ENCODE measurements at places on chromosomes 4 and X.

DNA sequence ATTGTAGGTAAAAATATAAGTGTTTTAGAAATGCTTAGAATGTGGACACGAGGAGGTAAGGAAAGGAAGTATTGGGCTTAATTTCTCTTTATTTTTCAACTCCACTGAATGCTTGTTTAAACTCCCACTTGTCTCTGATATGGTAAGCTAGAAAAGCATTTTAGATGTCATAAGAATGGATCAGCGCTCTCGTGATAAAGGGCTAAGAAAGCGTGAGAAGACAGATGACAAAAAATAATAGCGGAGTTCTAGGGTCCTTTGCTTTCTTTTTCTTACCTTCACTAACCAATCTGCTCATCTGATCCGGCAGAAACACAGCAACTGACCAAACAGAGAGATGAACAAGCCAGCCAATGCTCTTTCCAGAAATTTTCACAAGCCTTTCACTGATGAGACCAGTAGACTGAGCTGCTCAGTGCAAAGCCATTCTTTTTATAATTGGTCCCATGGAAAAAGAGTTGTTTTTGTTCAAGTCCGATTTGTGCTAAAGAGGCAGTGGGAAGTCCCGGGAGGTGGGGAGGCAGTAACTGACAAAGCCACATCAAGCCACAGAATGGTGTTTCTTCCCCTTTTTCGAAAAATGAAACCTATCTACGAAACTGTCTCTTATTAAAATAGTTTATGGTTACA, at the start of gene TASL:
TASL (minus strand) TSS at position 405 of the 630 bp plus-strand sequence. CDS start 17,411 bp downstream, outside the sequence.
- no peak for DNase-seq

- no peak for DNase-seq
These were observed 66.6 kb downstream of the USP38 start for GRCh38 chr4:143251348-143251747.

DNA sequence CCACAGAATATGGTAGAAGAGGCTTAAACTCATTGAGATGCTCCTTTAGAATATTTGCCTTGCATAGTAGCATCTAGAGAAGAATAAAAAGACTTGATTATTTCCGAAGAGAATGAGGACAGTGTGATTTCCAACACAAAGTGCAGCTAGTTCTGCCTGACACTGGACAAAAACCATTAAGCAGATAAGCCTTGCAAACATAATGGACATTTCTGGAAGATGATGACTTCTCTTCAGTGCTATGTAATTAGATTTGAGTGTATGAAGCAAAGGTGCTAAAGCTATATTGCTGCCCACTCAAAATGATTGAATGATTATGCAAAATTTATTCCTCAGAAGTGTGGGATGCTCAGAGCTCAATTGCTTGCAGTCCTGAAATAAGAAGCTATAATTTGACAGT, 156.4 kb downstream of the VEGFC start:
- DNase-seq, result no peak

DNA sequence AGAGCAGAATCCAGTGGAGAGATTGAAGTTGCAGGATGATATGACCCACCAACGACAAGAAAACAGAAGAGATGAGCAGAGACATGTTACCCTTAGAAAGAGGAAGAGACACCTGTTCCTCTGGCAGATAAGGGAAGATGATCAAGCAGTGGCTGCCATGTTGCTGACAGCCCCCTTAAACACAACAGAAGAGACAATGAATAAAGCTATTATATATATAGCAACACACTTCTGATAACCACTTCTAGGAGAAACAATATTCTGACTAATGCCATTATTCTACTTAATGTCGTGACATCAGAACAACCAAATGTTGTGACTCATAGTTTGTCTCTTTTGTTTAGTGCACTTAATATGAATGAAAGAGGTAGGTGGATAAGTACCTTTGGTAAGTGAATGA, 44.9 kb downstream of the SH3RF1 start:
- DNase-seq, result no peak

DNA sequence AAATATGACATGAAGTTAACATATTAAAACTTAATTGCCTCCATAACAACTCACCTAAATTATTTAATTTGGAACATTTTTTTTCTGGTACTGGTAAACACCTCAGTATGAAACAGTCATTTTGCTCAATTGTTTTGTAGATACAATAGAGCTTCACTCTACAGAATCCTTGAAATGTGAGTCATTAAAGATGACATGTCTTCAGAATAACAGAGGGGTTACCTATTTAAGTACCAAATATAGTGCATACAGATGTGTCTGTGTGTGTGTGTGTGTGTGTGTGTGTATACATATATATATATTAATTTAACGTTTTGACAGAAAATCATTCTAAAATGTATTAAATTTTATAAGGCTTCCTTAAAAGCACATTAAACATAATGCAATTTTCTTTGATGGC, 297.6 kb downstream of the INPP4B start:
- no peak for DNase-seq

- no peak for DNase-seq
These were observed 41.3 kb downstream of the ABLIM2 start for GRCh38 chr4:8117278-8117682.

DNA sequence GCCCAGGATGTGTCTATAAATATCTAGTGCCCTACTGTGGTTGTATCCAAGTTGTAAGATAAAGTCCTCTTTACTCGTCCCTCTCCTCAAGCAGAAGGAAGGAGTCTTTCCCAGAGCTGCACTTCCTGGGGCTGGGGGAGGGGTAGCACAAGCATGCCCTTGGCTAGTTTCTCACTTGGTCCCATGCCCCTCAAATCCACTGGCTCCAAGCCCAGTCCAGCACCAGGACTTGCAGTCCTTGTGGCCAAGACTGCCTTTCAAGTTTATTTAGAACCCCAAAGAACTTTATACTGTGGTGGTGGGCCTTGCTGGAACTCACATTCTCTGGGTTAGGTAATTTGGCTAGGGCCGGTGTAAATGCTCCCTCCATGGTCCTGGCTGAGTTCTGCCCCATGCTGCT, 43.2 kb upstream of the SLC10A4 start:
- DNase-seq, result no peak

DNA sequence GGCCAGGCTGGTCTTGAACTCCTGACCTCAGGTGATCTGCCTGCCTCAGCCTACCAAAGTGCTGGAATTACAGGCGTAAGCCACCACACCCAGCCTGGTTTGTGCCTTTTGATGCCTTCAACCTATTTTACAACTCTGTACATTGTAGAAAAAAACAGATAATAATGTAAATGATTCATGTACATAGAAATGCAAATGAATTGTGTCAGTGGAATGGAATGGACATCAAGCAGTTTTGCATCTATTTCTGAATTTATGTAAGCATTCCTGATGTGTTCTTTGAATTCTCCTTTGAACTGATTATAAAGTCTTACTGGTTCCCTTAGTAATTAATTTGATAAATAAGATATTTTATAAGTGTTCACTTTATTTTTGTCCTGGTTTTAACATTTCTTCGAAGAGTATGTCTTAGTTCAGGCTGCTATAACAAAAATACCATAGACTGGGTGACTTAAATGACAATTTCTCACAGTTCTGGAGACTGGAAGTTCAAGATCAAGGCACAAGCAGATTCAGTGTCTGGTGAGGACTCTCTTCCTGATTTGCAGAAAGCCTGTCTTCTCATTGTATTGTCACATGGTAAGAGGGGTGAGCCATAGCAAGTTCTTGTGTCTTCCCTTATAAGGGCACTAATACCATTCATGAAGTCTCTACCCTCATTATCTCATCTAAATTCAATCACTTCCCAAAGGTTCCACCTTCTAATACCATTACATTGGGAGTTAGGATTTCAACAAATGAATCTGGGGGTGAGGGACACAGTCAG, 162.2 kb upstream of the S100G start:
- no peak for DNase-seq

GRCh38 chr4:47510506-47511143, 25.6 kb downstream of the ATP10D start:
- DNase-seq, result no peak

DNA sequence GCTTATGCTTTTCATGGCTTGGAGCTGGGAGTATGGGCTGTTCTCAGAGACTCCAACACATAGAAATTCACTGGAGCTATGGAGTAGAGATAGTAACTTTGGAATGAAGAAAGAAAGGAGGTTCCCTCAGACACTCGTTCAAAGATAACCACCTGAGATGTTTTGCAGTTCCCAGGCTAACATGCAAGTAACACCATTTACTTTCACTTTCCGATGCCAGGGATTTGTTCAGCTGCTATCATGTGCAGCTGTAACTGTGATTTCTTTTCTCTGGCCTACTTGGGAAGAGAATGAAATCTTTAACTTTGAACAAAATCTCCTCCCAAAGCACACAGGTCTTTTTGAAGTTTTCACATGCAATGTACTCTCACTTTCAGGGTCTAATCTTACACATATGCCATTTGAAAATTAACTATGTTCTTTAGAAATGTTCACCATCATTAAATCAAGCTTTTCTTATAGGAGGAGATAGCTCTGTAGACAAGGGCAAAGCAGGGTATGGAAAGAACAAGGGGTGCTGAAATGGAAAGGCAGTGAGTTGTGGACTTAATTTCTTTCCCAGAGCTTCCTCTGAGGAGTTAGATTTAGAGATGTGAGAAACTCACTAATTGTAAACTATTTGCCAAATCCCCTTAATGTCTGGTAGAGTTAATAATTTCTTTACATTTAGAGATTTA, 514.3 kb downstream of the PDHA2 start:
- no peak for DNase-seq

- DNase-seq, result no peak
These were observed 2.3 kb downstream of the IKBKG start for GRCh38 chrX:154549766-154550165.

GRCh38 chr4:137599734-137600133, 67.4 kb upstream of the PCDH18 start:
- no peak for DNase-seq

GRCh38 chr4:54940996-54941865, 184.2 kb downstream of the KDR start:
- no peak for DNase-seq

GRCh38 chrX:24480400-24480865, 15.3 kb downstream of the PDK3 start:
- DNase-seq, result no peak

- DNase-seq, result no peak
These were observed 194.4 kb downstream of the TMA16 start for GRCh38 chr4:163688856-163689255.

GRCh38 chrX:154486396-154487207, at the start of gene UBL4A:
TSS of gene UBL4A (minus strand) at chrX:154486615. CDS start at chrX:154486584, 31 bp downstream.
- DNase-seq, result no peak

DNA sequence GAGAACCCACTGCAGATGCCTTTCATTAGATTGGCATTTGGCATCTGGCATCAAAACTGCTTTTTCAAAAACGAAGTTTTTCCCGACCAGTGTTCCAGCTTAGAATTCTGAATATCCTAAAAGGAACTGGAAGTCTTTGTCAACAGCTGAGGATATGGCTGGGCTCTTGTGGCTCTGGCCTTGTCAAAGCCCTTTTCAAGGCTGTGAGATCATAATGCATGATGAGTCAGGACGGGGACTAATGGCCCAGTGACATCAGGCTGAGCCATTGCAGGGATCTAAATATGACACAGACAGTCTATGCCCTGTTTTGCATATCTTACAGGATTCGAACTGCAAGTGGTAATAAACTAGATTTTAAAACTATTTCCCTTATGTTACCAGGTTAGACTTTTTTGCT, 306.4 kb downstream of the PTTG2 start:
- DNase-seq, result no peak

DNA sequence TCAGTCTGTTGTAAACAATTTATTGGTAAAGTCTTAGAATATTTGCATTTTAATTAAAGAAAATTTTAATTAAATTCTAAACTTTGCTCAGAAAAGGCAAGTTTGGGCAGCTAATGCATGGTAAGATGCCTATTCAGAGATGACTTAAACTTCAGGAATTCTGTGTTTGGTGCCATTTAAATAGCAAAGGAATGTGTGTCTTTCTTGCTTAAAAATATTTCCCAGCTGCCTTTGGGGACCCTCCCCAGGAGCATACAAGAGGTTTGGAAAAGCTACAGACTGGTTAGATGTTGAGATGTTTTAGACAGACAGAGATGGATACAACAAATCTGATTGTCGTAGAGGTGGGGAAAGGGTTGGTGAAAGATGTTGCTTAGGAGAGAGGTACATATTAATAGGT, 36.5 kb downstream of the AFF2 start:
- DNase-seq, result no peak

- no peak for DNase-seq
These were observed 55.5 kb downstream of the PDLIM5 start for GRCh38 chr4:94507281-94507680.

DNA sequence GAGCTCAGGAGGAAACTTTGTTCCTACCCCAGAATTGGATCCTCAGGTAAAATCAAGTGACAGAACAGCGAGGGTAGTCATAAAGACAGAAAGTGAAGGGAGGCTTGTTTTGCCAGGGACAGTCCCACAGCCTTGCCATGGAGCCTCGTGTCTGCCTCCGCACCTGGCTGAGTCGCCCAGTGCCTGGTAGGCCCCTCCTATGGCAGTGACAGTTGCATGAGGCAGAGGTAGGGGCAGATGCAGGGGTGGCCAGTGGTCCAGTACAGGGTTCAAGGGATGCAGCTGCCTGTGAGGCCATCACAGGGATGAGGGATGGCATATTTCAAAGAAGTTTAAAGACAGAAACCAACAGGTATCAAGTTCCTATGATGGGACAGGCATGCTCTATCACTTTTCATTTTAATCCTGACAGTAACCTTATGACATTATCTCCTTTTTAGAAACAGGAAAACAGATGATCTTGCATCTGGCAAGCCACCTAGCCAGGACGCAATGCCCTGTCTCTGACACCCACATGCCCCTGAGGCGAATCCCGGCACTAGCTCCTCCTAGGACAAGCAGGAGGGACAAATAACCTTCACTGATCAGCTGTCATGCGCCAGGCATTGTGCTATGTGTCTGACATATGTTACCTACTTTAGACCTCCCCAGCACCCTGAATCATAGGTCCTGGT, 127.4 kb upstream of the ENPP6 start:
- no peak for DNase-seq

GRCh38 chrX:72381439-72382201, 75.9 kb upstream of the CITED1 start:
- no peak for DNase-seq

- no peak for DNase-seq
These were observed 29.1 kb downstream of the TTC29 start for GRCh38 chr4:146916479-146917076.

DNA sequence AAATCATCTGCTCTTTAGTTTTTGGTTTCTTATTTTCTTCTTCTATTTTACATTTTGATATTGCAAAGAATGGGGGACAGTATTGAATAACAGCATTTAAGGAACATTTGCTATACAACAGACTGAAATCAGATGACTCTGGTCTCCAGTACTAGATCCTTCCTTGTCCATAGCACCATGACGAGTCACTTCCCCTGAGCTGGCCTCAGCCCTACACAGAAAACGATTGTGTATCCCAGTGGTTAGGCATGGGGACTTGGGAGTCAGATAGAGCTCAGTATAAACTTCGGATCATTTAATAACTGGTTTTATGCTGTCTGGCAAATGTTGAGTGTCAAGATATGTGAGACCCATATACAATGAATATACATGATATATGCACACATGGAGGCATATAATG, 44.7 kb upstream of the BEX4 start:
- no peak for DNase-seq
